ENCODE measurements at places on chromosomes 6 and 20. TPM values are rescaled to one million over a fixed set of nuclear protein-coding genes. Genes with fewer than 3 reads are reported as not detected.

GRCh38 chr6:36197739-36198221 is 1.2 kb downstream of the BRPF3 start:
- peak overlapping the region; percentile 70 for H3K4me3 ChIP-seq
- H3K27me3 ChIP-seq = no peaks in the 10 kb centered on the region
- DNase-seq = no peak
- H3K36me3 ChIP-seq = peaks cover 11% of the 10 kb centered on the region
- peaks cover 6% of the 10 kb centered on the region for H3K4me1 ChIP-seq
- no peak overlapping the region for H3K27ac ChIP-seq

DNA sequence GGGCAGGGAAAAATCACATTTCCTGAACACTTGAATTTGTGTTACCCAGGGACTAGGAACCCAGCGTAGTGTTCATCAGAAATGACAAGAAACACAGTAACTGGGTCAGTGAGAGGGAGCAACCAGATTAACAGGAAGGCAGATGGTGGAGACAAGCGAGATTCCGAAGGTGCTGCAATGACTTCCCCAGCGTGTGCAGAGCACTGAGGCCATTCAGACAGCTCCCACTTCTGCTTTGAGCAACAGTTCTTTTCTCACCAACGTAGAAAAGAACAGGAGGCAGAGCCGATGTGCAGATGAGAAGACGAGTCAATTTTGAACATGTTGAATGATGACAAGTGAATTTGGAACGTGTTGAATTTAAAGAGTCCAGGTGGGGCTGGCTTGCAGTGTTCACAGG is 63.1 kb upstream of the IFNGR1 start:
- H3K36me3 ChIP-seq = no peaks in the 10 kb centered on the region
- no peak overlapping the region for H3K4me3 ChIP-seq
- DNase-seq = no peak
- no peaks in the 10 kb centered on the region for H3K27me3 ChIP-seq

DNA sequence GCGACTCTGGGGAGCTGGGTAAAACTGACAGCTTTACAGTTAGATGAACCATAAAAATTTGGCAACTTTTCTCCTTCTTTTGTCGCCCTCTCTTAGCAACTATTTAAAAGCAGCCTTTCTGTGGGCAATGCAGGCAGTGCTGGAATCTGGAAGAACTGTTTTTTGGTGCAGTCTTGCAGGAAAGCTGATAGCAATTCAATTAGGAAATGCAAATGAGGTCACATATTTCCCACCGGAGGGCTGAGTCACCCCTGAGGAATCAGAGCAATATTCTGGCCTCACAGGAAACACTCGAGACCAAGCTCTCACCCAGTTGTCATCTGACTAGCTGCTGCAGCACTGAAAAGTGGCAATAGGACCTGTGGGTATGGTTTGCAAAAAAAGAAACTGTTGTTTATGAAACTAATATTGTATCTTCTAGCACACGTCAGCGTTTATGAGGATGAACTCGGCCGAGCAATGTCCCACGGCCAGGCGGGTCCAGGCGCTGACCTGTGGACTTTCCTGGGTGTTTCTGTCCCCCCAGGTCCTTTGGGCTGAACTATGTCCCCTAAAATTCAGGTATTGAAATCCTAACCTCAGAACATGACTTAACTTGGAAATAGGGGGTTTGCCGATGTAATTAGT is 312.3 kb downstream of the TAF4 start:
- H3K4me1 ChIP-seq = no peaks in the 10 kb centered on the region
- no peaks in the 10 kb centered on the region for H3K36me3 ChIP-seq
- no peak overlapping the region for H3K27ac ChIP-seq
- DNase-seq = peak; percentile 91
- no peaks in the 10 kb centered on the region for H3K27me3 ChIP-seq

- no peak overlapping the region for H3K27ac ChIP-seq
- no peaks in the 10 kb centered on the region for H3K27me3 ChIP-seq
- H3K36me3 ChIP-seq = no peaks in the 10 kb centered on the region
- no peak for DNase-seq
- no peaks in the 10 kb centered on the region for H3K4me1 ChIP-seq
- H3K4me3 ChIP-seq = no peak overlapping the region
Observed at GRCh38 chr6:102216232-102216631, 822.7 kb downstream of the GRIK2 start.

DNA sequence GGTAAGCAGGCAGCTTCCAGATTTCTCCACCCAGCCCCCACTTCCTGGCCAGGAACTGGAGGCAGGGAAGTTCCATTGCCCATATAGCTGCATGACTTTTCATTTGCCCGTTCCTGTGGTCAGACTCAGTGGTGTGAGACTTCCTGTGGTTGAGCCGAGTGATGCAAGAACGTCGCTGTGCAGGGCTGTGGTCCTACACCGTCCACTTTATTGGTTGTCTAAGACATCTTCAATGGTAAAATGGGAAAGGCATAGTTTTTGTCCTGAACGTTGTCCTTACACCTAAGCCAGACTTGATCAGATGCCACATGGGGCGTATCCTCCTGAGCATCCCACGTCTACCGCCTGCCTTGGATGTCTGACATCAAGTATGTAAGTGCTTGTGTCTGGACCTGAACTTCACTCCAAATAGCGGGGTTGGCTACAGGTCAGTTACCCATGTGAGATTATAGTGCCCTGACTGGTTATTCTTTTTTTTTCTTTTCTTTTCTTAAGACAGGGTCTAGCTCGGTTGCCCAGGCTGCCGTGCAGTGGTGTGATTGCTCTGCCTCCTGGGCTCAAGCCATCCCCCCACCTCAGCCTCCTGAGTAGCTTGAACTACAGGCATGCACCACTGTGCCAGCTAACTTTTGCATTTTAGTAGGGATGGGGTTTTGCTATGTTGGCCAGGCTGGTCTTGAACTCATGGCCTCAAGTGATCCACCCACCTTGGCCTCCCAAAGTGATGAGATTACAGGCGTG is 25.9 kb upstream of the GTSF1L start:
- no peaks in the 10 kb centered on the region for H3K27me3 ChIP-seq
- no peaks in the 10 kb centered on the region for H3K36me3 ChIP-seq
- H3K4me3 ChIP-seq = no peak overlapping the region
- peak overlapping the region; percentile 4 for H3K27ac ChIP-seq
- H3K4me1 ChIP-seq = peaks cover 13% of the 10 kb centered on the region
- peak; percentile 89 for DNase-seq

DNA sequence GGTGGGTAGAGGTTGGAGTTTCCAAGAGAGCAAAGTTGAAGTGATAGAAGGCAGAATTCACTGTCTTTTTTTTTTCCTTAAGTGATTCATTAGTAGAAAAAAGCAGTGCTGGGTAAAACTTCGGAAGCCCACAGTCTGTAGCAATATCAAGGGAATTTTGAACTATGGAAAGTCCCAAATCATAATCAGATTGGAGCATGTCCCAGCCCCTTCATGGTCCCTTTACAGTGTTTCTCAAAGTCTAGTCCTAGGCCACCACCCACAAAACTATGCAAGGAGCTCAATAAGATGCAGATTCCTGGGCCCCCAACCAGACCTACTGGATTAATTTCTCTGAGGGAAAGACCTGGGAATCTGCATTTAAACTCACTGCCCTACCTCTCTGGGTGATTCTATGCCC is 22.6 kb downstream of the NEDD9 start:
- no peaks in the 10 kb centered on the region for H3K27me3 ChIP-seq
- H3K36me3 ChIP-seq = no peaks in the 10 kb centered on the region
- no peak overlapping the region for H3K4me3 ChIP-seq
- H3K4me1 ChIP-seq = peaks cover 32% of the 10 kb centered on the region
- DNase-seq = no peak

GRCh38 chr20:59211208-59211765 is 47.7 kb downstream of the ZNF831 start:
- no peaks in the 10 kb centered on the region for H3K36me3 ChIP-seq
- H3K4me1 ChIP-seq = no peaks in the 10 kb centered on the region
- no peak overlapping the region for H3K4me3 ChIP-seq
- DNase-seq = no peak
- H3K27me3 ChIP-seq = no peaks in the 10 kb centered on the region

DNA sequence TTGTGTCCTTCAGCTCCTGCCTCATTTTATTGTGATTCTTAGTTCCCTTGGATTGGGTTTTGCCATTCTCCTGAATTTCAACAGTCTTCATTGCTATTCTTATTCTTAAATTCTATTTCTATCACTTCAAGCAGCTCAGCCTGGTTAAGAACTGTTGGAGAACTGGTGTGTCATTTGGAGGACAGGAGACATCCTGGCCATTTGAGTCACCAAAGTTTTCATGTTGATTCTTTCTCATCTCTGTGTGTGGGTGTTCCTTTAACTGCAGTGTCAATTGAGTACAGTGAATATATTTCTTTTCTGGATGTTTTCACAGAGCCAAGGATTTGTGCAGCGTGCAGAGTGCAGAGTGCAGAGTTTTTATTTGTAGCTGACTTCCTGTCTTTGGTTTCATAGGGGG is 33.5 kb upstream of the TFB1M start:
- H3K4me3 ChIP-seq = no peak overlapping the region
- no peaks in the 10 kb centered on the region for H3K27me3 ChIP-seq
- H3K36me3 ChIP-seq = no peaks in the 10 kb centered on the region

- H3K27me3 ChIP-seq = no peaks in the 10 kb centered on the region
- no peak for DNase-seq
- H3K36me3 ChIP-seq = no peaks in the 10 kb centered on the region
Observed at GRCh38 chr6:84346372-84346771, 118.9 kb upstream of the CEP162 start.

DNA sequence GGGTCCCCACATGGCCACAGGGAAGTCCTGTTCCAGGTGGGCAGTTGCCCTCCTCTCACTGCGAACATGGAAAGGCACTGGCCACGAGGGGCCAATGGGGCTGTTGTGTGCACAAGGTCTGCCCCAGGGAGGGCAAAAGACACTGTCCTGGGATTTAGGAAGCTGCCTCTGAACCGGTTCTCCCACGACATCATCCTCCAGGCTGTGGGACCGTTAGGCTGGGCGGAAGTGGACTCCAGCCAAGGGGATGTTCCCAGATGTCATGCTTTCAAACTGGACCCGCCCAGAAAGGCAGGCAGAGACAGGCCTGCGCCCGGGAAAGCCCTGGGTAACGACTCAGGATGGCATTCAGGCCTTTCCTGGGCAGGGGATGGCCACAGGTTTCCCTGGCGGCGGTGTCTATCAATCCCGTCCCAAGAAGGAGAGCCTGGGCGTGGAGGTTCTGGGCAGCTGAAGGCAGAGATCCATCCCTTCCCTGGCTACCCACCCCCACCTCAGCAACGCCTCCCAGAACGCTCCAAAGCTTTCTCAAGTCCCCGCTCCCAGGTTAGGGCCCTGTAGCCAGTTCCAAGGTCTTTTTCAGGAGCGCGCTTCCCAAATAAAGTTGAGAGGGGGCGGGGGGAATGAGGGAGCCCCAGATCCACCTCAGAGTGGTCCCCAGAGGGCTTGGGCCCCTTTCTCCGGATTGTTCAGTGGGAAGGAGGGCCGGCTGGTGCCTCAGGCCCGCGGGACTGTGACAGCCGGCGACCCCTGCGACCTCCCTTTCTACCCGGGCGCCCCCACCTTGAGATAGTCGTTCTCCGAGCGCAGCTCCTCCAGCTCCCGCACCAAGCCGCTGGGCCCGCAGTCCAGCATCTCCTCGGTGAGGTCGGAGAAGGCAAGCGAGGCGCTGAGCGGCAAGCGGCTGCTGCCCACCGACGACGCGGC is 13.8 kb upstream of the TLDC2 start:
- H3K36me3 ChIP-seq = peaks cover 3% of the 10 kb centered on the region
- peak overlapping the region; percentile 63 for H3K4me3 ChIP-seq
- H3K27me3 ChIP-seq = no peaks in the 10 kb centered on the region
- peak; percentile 79 for DNase-seq
- peak overlapping the region; percentile 87 for H3K27ac ChIP-seq
- peaks cover 36% of the 10 kb centered on the region for H3K4me1 ChIP-seq

GRCh38 chr6:133891149-133891926 is 2.4 kb downstream of the TCF21 start:
- no peaks in the 10 kb centered on the region for H3K27me3 ChIP-seq
- H3K36me3 ChIP-seq = peaks cover 2% of the 10 kb centered on the region
- H3K4me1 ChIP-seq = peaks cover 20% of the 10 kb centered on the region
- peak overlapping the region; percentile 57 for H3K4me3 ChIP-seq

GRCh38 chr20:19966840-19967239 is 50.3 kb upstream of the NAA20 start:
- no peaks in the 10 kb centered on the region for H3K27me3 ChIP-seq
- no peak overlapping the region for H3K27ac ChIP-seq
- no peak for DNase-seq

DNA sequence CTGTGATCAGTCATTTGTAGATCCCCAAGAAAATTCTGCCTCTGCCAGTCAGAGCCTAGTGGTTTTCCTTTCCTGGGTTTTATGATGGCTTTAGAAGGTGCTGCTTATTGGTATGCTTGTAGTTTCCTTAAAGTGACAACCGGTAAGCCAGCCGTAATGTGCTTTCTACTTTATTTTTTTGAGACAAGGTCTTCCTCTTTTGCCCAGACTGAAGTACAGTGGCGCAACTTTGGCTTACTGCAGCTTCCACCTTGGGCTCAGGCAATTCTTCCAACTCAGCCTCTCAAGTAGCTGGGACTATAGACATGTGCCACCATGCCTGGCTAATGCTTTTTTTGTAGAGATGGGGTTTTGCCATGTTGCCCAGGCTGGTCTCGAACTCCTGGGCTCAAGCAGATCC is 23.5 kb downstream of the MCM8 start:
- no peaks in the 10 kb centered on the region for H3K36me3 ChIP-seq
- no peaks in the 10 kb centered on the region for H3K27me3 ChIP-seq
- H3K27ac ChIP-seq = no peak overlapping the region
- DNase-seq = no peak
- H3K4me3 ChIP-seq = no peak overlapping the region

- H3K27ac ChIP-seq = no peak overlapping the region
- H3K4me3 ChIP-seq = no peak overlapping the region
- H3K27me3 ChIP-seq = no peaks in the 10 kb centered on the region
- peaks cover 6% of the 10 kb centered on the region for H3K4me1 ChIP-seq
- no peak for DNase-seq
- no peaks in the 10 kb centered on the region for H3K36me3 ChIP-seq
Observed at GRCh38 chr6:31544676-31545075, 1.7 kb downstream of the ATP6V1G2 start.

GRCh38 chr6:11681770-11682169 is 96.8 kb downstream of the ADTRP start:
- DNase-seq = no peak
- H3K27ac ChIP-seq = no peak overlapping the region
- peaks cover 6% of the 10 kb centered on the region for H3K4me1 ChIP-seq
- H3K4me3 ChIP-seq = no peak overlapping the region
- H3K36me3 ChIP-seq = no peaks in the 10 kb centered on the region

DNA sequence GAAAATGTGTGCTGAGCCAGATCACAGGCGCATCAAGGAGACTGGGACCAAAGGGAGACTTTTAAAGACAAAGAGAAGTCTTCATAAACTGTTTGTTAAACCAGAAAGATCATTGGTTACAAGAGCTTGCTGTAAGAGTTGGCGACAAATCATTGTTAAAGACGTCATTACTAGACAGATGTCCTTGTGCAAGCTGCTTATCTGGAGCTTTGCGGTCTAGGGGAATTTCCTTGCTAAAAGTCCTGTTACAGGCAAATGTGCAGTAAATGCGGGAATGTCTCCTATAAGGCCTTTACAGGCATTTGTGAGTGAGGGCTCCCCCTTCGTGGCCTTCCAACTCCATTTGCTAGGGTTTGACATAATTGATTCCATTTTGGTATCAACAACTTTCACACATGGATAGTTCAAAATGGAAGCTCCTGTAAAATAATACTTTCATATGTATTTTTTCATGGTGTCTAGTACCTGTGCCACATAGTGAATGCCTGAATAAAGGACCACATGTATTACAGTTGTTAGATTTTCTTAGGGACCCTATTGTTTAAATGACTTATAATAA is 362.4 kb downstream of the UTRN start:
- no peak overlapping the region for H3K4me3 ChIP-seq
- no peaks in the 10 kb centered on the region for H3K4me1 ChIP-seq
- DNase-seq = peak; percentile 29
- no peaks in the 10 kb centered on the region for H3K27me3 ChIP-seq
- no peaks in the 10 kb centered on the region for H3K36me3 ChIP-seq

The BMP7 gene
- not detected for total RNA-seq

The PBX2 gene
- total RNA-seq = 35.0 TPM

The KCNG1 gene
- 26.5 TPM for total RNA-seq

The DSN1 gene
- total RNA-seq = 8.3 TPM

The HLA-DQB2 gene
- not detected for total RNA-seq
